ENCODE measurements at places on chromosomes 7 and 10.
A peak's percentile ranks its signal among the peaks of the same experiment; 100 is the strongest.

DNA sequence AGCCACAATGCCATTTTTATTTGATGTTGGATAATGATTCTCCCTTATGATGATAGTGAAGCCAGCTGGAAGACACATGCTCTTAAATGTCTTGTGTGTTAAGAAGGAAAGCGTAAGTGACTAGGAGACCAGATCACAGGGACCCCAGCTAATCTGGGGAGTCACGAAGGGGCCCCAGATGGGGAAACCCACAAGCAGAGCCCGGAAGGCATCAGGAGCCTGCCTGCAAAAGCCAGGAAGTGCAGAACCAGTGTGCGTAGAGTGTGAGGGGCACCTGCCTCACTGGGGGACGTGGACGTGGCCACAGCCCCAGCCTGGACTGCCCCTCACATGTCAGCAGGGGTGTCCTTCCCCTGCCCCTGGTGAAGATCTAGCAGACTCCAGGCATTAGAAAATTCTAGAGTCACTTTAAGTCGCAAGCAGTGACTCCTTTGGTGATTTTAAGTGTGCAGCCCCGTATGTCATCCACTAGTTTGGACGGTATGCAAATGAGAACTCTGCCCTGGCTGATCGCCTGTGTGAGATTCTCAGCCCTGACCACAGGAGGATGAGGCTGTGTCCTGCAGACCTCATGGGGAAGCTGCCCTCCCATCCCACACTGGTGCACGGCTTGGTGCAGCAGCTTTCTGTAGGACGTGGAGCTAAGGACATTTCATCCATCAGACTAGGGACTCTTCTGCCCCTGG, 243.0 kb downstream of the WDR37 start:
- no peak for DNase-seq

DNA sequence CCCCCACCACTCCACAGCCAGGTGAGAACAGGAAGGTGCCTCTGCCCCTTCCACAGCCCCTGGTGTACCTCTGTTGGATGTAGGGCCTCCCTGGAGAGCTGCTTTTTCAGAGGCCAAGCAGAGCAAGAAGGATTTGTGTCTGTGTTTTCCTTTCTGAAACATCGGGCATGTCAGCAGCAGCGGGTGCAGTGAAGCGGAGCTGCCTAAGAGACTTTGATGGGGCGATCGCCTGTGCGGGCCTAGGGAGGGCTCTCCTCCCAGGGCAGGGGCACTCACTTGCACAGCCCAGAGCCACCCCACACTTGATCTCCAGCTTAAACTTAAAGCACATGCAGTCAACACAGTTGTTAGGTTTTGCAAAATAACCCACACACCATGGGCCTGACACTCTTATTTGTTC, 324.7 kb downstream of the ACTR3B start:
- DNase-seq = no peak

- DNase-seq = peak; percentile 19
These were observed 1.3 kb upstream of the CUL1 start for GRCh38 chr7:148697256-148698006.

DNA sequence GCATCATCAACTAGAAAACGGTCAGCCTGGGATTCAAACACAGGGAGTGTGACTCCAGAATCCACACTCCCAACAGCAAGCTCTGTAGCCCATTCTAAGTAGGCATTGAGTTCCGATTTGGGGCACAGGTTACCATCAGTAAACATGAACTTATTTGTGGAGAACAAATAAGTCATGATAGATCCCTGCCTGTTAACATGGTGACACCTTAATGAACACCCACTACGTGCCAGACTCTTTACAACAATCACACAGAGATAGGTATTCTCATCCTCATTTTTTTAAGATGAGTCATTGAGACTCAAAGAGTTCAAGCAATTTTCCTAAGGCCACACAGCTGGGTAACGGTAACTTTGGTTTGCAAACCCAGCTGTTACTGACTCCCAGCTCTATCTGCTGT, 91.5 kb downstream of the LYZL2 start:
- no peak for DNase-seq

DNA sequence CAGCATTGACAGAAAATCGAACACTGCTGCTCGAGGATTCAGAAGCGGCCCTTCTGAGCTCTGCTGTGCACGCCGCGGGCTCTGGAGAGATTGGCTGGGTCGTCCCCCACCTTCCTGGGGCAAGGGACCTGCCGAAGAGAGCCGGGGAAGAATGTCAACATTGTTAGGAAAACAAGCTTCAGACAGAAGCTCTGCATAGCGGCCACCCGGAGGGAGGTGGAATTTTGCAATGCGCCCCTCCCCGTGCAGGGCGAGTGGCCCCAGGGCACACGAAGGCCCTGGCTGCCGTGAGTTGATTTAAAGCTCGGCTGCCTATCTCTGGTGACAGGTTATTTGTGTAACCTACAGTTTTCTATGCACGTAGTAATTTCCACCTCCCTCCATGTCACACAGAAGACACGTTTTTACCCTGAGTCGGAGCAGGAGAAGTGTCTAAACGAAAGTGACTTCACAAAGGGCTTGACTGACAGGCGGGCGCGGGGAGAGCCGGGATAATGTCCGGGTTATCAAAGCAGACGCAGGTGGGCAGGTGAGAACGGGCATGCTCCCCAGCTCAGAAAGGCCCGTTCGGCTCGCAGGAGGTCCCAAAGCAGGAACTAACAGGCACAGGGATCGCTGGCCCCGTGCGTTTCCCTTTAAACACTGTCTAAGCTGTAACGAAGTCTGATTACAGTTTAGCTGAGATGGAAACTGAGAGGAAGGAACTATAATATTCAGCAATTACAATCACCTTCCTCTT, 84.6 kb downstream of the PDGFA start:
- no peak for DNase-seq

- no peak for DNase-seq
These were observed 266.8 kb downstream of the SORCS1 start for GRCh38 chr10:106897719-106898118.

GRCh38 chr10:61284222-61284890, 168.8 kb downstream of the TMEM26 start:
- DNase-seq = no peak

DNA sequence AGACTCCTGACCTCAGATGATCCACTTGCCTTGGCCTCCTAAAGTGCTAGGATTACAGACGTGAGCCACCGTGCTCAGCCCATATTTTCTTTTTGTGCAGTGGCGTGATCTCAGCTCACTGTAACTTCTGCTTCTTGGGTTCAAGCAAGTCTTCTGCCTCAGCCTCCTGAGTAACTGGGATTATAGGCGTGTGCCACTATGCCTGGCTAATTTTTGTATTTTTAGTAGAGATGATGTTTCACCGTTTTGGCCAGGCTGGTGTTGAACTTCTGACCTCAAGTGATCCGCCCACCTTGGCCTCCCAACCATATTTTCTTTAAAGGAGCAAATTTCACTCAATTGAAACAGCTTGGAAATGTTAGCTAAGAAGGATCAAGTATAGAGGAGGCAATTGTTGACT, 16.5 kb downstream of the GBF1 start:
- DNase-seq = no peak

DNA sequence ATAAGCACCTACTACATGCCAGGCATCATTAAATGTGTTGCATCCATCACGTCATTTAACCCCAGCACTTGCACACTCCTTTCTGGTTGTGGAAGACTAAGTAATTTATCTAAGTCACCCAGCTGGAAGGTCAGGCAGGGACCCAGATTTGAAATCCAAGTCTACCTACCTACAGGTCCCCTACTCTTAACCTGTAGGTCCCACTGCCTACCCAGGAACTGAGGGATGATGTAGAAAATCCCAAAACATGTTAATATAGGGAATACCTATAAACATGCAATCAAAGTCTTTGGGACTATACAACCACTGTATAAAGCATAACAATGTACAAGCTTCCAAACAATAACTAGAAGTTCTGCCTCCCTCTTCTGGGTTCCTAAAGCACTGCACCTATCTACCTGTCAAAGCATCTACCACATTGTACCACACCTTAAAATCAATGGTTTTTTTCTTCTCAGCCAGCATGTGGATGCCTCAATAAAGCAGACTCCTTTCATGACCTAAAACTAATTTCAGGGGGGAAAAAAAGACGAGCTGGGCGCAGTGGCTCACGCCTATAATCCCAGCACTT, 5.6 kb downstream of the IL6 start:
- no peak for DNase-seq

- no peak for DNase-seq
These were observed 217.2 kb downstream of the PCLO start for GRCh38 chr7:82945480-82945879.

- DNase-seq = no peak
These were observed 5.5 kb downstream of the CCL24 start for GRCh38 chr7:75808106-75808505.

GRCh38 chr10:133127291-133128125, 32.5 kb upstream of the KNDC1 start:
- DNase-seq = no peak

GRCh38 chr10:100886091-100886490, 26.7 kb upstream of the SLF2 start:
- DNase-seq = no peak

GRCh38 chr10:71697938-71698709, 21.5 kb downstream of the C10orf105 start:
- DNase-seq = no peak

DNA sequence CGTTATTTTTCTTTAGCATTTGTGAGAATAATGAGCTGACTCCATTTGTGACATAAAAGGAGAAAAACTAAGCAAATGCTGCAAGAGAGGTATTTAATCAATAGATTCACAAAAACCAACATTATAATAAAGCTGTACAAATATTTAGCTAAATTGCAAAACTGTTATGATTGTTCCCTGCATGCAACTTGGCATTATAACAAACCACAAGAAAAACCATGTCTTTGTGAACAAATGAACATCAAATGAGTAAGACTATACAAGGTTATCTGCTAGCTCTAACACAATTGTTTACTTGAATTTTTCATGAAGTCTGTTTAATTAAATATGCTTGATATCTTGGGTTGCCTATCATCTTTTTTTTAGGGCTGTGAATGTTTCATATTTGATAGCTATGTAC, 50.8 kb upstream of the PPP1R9A start:
- DNase-seq = no peak

DNA sequence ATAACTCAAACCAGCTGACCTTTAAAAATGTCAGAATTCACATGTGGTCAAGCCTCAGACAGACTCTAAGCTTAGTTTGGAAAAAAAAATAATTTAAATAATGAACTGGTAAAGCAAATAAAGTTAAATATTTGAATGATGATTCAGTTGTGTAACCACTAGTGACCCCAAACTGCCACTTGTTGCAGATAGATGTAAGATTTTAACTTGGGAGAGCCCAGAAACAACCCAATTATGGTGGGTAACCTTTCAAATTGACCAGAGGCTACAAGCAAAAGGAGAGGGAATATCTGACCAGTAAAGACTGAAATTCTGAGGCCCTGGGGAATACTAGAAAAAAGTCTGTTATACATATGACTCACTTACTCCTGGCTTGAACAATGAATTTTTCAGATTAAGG, 268.1 kb downstream of the HPSE2 start:
- no peak for DNase-seq

GRCh38 chr10:71748671-71749191, 24.6 kb downstream of the VSIR start:
- DNase-seq = peak; percentile 79

DNA sequence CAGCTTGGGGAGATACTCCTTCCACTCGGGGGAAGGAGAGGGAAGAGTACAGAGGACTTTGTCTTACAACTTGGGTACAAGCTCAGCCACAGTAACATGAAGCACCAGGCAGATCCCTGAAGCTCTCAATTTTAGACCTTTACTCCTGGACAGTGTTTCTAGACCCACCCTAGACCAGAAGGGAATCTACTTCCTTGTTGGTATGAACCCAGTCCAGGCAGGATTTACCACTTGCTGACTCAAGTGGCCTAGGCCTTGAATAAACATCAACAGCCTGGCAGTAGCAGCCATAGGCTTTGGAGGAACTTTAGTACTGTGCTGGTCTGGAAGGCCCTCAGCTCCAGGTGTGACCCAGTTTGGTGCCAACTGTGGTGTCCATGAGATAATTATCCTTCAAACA, 173.1 kb downstream of the ADRA2A start:
- no peak for DNase-seq

DNA sequence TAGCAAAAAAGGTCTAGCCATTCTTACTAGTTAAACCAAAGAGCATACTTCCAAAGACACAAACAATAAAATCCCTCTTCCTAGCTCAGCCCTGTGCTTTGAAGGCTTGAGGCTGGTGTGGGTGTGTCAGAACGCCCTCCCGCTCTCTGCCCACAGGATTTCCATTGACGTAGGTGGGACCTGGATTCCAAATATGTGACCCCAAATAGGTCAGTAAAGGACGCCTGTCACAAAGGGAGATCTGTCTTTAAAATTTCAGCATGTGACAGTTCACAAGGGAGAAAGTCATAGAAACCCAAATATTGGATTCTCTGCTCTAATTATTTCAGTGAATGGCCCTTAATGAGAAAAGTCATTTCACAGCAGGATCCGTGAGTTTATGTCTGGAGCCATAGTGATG, 39.9 kb upstream of the LYZL1 start:
- DNase-seq = no peak

DNA sequence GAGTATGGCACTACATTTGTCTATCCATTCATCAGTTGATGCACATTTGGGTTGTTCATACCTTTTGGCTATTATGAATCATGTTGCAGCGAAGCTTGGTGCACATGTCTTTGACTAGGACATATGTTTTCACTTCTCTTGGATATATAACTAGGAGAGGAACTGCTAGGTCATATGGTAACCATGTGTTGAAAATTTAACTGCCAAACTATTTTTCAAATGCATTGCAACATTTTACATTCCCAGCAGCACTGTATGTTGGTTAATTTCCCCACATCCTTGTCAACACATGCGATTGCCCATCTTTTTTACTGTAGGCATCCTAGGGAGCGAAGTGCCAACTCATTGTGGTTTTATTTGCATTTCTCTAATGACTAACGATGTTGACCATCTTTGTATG, 183.4 kb downstream of the PRKCQ start:
- DNase-seq = no peak

DNA sequence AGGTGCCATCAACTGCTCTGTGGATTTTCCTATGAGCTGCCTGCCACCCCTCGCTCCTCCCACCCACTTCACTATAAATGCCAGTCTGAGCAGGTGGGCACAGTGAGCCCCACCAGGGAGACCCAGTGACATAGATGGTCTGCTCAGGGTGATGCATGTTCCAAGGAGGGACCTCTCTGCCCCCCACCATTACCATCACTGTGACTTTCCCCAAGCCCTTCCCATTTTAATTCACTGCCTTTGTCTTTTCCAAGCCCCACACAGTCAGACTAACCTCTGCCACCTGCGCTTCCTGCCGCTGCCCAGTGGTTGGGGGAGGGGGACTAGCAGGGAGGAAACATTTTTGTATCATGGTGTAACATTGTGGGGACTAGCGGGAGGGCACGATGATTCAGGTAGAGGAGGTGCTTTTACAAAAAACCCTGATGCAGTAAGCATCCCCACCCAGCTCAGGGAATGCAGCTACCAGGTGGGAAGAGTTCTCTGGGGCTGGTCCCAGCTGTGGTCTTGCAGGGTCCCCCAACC, 24.6 kb downstream of the PRSS2 start:
- DNase-seq = no peak

- peak; percentile 73 for DNase-seq
These were observed 1.8 kb upstream of the ZNF503 start for GRCh38 chr10:75403144-75403938.

DNA sequence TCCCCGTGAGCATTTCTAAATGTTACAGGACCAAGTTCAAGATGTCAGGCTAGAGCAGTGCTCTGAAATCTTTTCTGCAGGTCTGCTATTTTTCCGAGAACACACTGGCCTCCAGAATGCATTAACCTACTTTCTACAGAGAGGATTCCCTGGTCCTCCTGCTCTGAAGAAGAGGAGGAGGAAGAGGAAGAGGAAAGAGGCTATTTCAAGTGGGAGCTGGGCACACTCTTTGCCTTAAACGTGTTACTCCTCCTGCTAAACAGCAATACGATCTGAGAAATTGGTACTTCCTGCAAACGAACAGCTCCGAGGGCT, 157.4 kb downstream of the FRMD4A start:
- DNase-seq = no peak
